ENCODE measurements at places on chromosomes 1 and 21.

- no peak for DNase-seq
Observed at GRCh38 chr1:200380589-200381021, 29.2 kb downstream of the ZNF281 start.

GRCh38 chr1:219926363-219926998, 1.9 kb downstream of the SLC30A10 start:
- no peak for DNase-seq

DNA sequence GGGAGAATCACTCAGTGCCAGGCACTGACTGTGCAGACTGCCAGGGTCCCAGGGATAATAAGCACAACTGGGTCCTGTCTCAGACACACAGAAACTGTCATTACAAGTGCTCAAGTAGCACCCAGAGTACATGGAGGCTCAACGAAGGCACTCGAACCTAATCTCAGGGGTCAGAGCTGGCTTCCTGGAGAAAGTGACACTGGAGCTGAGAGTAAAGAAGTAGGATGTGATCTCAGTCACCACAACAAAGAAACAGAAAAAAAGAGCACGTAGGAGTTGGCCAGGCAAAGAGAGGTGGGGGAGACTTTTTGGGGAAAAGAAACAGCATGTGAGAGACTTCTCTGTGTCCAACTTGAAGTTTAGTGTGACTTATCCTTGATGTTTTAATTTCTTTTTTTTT, 1.3 kb downstream of the CATSPER4 start:
- no peak for DNase-seq

GRCh38 chr1:114505148-114505561, 5.8 kb downstream of the TRIM33 start:
- DNase-seq, result no peak

- DNase-seq, result no peak
Observed at GRCh38 chr1:174713796-174714195, 266.0 kb downstream of the GPR52 start.

DNA sequence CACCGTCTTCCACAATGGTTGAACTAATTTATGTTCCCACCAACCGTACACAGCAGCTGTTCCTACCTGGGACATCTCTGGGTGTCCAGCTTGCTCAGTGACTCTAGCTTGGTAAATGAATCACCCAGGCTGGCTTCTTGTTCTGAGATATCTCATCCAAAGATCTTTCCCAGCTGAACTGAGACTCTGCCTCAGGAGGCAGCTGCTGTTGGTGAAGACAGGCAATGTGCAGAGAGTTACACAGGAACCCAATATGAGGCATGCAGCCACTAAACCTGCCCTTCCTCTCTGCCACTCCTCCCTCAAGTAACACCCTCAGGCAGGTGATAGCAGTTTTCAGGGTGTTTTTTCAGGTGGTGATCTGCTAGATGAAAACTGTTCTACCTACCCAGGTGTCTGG, 14.0 kb upstream of the FOXO6 start:
- no peak for DNase-seq

- DNase-seq, result no peak
Observed at GRCh38 chr1:162139211-162139610, 69.7 kb downstream of the NOS1AP start.

- DNase-seq, result no peak
Observed at GRCh38 chr1:55051169-55051568, 11.8 kb downstream of the PCSK9 start.

DNA sequence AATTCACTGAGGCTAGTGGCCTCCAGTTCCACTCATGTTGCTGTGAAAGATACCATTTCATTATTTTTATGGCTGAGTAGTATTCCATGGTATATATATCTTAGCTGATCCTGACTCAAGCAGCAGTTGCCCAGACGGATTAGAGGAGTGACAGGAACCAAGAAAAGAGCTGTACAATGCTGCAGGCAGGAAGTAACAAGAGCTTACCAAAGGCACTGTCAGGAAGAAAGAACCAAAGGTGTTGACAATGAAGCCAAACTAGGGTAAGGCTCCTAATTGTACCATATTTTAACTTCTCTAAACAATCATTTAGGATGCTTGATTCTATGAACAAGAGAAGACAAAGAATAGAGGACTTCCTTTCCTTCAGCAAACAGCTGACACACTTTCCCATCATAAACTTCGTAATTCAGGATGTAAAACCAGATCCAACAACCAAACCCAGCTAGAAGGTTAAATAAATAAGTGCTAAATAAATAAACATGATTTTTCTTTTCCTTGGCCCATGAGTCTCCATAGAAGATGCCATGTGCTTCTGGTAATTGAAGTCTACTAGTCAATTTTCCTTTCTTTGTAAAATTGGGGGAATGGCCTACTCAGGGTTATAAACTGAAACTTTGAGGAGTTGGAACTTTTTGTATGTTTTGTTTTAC, 248.2 kb upstream of the SGIP1 start:
- no peak for DNase-seq

DNA sequence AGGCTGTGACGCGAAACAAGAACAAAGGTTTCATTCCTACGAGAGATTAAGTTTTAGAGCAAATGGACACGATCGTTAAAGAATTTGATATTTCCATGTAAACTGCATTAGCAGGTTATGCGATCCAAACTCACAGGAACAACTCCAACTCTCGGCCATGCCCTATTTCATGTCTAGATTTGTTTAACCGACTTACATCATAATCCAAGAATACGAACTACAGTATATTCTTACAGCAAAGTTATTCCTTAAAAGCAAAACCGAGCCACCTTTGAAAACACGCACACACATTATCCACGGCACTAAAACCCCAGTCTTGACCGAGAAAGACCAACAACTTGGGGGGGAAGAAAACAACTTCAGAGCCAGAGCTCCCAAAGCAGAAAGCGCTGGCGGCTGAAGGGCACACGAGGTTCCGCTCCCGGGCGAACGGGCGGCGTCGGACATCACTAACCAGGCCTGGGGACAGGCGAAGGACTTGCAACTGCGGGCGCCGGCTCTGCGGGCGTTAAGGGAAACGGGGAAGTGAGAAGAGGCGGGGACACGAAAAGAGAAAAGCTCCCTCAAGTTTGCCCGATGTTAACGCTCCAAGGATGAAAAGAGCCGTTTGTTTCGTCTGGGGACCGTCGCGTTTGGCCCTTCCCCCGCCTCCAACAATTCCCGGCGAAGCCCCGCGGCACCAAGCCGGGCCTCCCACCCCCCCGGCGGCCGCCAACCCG, 690 bp downstream of the B3GALNT2 start:
- peak; percentile 2 for DNase-seq

GRCh38 chr1:66253330-66253921, 280.5 kb upstream of the SGIP1 start:
- peak; percentile 64 for DNase-seq

DNA sequence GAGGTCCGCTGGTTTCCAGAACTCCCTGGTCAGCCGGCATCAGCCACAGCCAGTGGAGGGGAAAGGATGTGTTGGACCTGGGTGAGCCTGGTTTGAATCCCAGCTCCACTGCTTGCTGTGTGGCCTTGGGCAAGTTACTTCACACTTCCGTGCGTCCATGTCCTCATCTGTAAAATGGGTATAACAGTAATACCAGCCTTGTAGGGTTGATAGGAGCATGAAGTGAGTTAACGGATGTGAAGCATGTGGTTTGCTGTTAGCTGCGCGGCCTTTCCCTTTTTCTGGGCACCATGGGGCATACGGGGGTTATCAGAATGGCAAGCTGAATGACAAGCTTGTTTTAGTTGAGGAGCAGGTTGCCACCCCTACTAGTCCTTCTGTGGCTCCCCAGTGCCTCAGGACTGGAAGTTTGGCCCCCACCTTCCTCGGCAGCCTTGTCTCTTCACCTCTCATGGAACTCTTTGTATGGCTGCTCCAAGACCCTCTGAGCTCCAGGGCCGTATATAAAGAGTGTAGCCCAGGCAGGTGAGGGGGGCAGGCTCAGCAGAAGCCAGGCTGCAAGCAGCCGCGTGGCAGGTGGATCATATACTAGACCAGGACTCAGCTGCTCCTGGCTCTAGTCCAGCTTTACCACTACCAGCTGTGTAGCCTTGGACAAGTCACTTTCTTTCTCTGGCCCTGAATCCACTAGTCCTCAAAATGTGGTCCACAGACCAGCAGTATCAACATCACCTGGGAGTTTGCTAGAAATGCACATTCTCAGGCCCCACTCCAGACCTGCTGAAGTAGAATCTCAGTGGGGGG, 95.4 kb downstream of the LACTBL1 start:
- DNase-seq, result no peak

DNA sequence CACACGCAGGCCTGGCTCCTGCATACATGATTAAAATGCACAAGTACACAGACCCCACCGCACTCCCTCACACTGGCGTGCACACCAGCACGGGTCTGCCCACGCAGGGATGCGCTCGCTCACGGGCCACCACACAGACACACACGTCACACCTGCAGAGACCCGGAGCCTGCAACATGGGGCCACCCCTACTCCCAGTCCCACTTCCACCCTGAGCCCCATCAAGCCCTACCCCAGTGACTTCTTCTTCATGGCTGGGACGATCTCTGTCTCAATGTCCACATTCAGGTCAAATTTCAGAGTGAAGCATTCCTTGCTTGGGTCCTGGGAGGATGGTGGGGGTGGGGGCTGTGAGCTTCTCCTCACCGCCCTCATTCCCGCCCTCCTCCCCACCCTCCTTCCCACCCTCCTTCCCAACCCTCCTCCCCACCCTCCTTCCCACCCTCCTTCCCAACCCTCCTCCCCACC, 8.9 kb upstream of the TNFRSF25 start:
- DNase-seq, result no peak

DNA sequence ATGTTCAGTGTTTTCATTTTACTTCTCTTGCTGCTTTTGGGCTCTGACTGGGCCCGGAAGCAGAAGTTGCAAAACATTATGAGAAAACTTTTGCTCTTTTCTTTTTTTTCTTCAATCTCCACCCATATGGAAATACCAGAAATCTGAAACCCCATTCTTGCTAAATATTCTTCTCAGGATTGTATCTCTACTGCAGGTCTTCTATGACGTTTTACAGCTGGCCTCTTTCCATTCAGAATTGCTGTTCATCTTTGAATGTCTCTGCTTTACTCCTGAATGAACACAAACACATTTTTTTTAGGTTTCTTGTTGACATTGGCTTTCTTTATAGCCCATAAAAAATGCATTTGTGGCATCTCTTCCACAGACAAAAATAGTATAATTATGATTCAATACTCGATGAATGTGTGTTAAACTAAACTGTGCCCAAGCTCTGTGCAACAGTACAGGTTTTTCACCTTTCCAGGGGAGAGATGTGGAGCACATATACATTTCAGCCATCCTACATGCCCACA, 18.8 kb downstream of the PTPRC start:
- DNase-seq, result peak; percentile 73

DNA sequence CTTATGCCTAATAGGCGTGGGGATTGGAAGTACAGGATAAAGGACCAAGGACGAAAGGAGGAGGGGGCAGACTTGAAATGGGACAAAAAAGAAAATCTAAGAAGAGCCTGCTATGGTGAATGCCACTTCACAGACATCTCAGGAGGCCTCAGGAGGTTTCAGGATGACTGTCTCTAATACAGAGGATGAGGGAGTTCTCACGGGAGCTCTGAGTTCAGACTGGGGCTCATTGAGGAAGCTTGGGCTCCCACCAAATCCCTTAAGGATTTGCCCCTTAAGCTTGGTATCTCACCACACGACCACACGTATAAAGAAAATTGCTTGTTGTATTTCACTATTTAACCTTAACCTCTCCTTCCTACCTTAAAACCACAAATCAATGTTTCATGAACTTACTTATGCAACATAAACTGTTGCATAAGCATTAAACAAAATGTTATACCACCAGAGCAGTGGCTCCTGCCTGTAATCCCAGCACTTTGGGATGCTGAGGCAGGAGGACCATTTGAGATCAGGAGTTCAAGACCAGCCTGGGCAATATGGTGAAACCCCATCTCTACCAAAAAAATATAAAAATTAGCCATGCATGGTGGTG, 12.4 kb downstream of the SLC30A1 start:
- DNase-seq, result no peak

DNA sequence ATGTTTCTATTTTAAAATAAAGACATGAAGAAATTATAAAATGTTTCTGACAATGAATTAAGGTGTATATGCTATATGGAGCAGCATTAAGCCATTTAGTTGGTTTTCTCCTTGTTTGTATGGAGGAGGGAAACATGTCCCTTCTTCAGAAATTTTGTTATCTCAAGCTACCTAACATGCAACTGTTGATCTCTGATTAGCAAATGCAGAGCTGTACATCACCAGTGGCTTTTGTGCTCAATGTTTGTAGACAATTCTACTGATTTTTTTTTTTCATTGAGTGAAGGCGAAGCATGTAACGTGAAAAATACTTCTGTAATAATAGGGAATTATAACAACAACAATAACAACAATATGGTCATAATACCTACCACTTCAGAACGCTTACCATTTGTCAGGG, 463.7 kb downstream of the PLPP3 start:
- no peak for DNase-seq

DNA sequence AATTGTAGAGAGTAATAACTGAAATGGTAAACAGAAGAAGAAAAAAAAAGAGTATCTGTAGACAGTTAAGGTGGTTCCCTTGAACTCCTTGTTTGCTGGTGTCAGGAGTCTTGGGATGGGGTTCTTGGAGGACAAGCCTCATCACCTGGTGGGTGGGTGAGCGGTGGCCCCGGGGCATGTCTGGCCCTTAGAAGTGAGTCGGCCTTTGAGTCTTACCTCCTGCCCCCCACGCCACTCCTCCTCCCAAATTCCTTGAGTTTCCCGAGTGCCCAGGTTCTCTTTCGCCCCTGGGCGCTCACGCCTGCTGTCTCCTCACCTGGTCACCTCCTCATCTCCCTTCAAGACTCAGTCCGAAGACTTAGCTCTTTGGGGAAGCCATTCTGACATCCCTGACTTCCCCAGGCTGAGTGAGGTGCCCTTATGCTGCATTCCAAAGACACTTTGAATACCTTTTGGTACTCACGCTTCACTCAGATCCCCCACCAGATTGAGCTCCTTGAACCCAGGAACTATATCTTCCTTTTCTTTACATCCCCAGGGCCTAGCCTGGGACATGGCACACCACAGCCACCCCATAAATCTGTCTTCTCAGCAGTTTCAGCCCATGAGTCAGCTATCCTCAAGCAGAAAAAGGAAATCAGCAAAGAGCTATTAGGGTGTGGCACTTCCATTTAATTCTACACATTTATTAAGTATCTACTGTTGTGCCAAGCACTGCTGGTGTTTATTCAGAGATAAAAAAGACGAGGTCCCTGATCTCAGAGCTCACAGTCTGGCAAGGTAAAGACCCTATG, 13.5 kb upstream of the IKBKE start:
- peak; percentile 41 for DNase-seq

- no peak for DNase-seq
Observed at GRCh38 chr21:44359396-44359795, 6.0 kb downstream of the TRPM2 start.

- no peak for DNase-seq
Observed at GRCh38 chr1:229114850-229115365, 156.0 kb upstream of the RAB4A start.

Measured in NCI-H226 (cell line).